ENCODE measurements at places on chromosomes 6 and 20.

- no peak for DNase-seq
Observed at GRCh38 chr6:140319209-140319608, 944.8 kb upstream of the CITED2 start.

DNA sequence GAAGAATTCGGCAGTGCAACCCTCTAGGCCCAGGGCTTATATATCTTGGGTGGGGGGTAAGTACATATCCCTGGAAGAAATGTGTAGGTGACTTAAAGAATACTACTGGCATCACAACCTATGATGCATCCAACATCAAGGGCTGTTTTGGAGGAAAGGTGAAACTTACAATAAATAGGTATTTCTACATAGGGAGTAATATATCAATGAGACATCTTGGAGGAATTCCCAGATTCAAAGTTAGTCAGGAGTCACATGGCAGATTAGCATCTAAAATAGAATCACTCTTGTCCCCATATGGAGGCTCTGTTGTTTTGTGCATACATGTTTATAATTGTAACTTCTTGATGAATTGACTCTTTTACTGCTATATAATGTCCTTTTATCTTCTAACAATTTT, 375.5 kb downstream of the PAX1 start:
- DNase-seq, result no peak

- no peak for DNase-seq
Observed at GRCh38 chr20:50276119-50277063, 85.8 kb downstream of the CEBPB start.

DNA sequence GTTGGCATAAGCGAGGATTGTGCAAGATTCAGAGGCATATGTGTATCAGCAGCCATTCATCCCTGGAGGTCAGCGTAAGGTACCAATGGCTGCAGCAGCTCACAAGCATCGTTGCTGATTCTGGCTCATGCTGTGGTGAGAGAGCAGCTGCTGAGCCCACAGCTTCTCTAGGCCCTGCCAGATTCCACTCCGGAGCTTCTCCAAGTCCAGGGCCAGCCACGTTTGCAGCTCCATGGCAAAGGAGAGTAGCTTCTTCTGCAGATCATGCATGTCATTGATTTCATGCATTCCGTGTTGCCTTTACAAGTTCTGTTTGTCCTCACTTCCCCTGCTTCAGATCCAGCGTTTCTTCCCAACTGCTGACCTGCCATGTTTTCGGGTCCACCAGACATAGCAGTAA, 474.8 kb upstream of the ID4 start:
- DNase-seq, result no peak

DNA sequence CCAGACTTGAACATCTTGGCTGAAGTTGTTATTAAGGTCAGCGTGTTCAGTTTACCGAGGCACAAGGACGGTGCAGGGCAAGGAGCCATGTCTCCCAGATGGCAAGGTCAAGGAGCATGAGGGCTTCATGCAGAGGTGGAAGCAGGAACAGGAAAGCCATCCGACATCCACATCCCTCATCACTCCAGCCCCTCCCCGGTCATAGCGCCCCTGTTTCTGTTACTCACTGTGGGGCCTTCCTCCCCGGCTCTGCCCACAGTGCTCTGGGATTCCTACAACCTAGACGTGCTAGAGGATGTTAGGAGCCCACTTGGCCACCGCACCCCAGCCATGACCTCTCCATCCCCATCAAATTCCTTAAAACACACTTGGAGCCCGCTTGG, 146.7 kb downstream of the TTLL2 start:
- DNase-seq, result no peak

- no peak for DNase-seq
Observed at GRCh38 chr6:164507206-164507940, 802.0 kb downstream of the C6orf118 start.

DNA sequence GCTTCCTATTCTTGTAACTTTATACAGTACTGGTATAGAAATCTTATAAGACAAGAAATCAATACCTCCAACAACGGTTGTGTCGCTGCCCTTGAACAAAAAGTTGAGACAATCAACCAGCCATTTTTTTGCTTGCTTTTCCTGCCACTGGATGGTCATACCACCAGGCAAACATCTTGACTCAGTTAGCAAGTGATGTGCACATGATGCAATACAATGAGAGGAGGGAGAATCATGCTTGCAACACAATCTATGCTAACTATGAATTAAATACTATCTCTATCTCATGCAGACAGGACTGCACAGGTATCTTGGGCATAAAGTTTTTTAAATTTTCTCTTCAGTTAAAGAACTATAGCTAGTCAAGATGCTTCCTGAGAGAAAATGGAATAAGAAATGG, 877.7 kb upstream of the CITED2 start:
- DNase-seq, result no peak

GRCh38 chr20:40276301-40276700, 412.7 kb downstream of the MAFB start:
- no peak for DNase-seq

- no peak for DNase-seq
Observed at GRCh38 chr6:150721418-150722266, 122.0 kb downstream of the PLEKHG1 start.

DNA sequence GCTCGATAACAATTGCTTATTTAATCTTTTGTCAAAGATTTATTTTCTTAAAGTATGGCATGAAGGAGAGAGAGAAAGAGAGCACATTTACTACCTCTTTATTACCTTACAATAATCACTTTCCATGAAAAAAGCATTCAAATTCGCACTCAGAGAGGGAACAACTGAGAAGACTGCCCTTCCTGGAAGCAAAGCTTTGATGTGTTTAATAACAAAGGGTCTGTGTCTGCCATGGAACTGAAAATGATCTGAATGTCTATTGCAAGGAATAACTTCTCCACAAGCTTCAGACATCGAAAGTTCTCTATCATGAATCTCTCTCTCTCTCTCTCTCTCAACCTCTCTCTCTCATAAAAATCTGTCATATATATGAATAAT, 308.9 kb downstream of the HDGFL1 start:
- DNase-seq, result no peak
